ENCODE measurements at places on chromosomes 4 and X. TPM values are rescaled to one million over a fixed set of nuclear protein-coding genes. Genes with fewer than 3 reads are reported as not detected.

Gene TLR3
- not detected for total RNA-seq

Gene BMPR1B
- 2.4 TPM for total RNA-seq

Gene HSFX4
- not detected for total RNA-seq

Gene ENPEP
- total RNA-seq, result 2.4 TPM

Gene N4BP2
- total RNA-seq, result 9.7 TPM

Gene AMTN
- total RNA-seq, result not detected

Gene CT45A8
- total RNA-seq, result not detected

Data from glutamatergic neuron (in vitro differentiated cells).